Posterior cingulate gyrus (tissue), 11 donors: ENCODE measurements at places on chromosomes 4 and X.

- DNase-seq = no peak
These were observed 5.7 kb upstream of the RHOH start for GRCh38 chr4:40190880-40191815.

DNA sequence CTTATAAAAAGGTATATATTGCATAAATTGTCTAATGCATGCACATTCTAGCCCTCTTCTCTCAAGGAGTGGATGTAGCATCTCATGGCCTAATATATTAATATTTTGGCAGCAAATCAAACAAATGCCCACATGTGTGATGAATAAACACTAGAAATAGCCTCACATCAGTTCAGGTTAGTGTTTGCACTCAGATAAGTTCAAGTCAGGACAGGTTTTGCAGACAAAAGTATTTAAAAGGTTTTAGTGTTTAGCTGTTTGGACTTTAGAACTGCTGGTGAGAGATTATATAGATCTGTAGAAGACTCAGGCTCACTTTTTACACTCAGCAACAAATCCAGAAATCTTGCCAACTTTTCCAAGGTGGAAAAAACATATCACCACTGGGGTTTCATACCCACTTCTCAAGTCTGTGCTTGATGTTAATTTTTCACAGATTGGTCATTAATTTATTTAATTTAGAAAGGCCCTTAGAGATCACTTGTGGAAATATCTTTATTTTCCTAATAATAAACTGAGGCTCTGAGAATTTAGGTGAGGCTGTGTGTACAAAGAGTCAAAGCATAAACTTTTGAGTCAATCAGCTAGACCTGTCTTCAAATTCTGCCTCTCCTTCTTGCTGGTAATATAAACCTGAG, 362.6 kb downstream of the GASK1B start:
- DNase-seq = no peak

DNA sequence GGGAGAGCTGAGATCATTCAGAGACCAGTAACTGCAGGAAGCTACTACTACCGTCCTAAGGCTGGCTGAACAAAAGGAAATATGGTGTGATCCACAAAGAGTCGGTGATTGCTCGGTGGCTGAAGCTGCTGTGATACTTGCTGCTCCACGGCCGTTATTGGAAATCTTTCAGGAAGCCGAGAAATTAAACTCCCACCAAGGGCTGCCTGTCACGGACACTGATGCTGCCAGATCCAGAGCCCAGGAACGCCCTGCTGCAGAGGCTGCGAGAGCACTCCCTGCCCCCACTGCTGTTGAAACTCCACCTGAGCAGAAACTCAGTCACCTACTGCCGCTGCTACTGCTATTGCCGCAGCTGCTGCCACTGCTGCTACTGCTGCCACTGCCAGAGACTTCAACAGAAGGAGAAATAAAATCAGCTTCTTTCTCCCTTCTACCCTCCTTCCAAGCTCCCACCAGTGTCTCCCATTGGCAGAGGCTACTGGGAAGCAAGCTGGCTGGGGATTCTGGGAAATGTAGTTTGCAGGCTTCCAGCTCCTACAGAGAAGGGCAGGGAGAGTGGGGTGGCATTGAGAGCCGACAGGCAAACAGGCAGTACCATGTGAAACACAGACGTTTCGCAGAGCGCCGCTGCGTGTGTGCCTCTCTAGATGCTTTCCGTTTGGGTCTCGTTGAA, 126.0 kb upstream of the ENPP6 start:
- peak; percentile 80 for DNase-seq

DNA sequence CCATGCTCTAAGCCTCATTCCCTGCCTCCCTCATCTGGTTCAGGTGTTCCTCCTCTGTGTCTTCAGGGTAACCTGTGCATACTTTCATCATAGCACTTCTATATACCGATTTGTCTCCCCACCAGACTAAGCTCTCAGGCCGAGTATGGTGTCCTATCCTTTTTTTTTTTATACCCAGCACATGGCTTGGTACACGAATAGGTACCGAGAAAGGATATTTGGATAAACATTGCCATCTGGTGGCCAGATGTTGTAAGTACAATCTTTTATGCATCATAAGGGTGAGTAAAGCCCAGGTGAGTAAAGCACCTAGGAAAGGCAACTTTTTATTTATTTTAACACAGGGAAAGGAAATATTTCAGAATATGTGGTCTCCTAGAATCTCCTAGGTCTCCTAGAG, 68.4 kb downstream of the MID2 start:
- no peak for DNase-seq

DNA sequence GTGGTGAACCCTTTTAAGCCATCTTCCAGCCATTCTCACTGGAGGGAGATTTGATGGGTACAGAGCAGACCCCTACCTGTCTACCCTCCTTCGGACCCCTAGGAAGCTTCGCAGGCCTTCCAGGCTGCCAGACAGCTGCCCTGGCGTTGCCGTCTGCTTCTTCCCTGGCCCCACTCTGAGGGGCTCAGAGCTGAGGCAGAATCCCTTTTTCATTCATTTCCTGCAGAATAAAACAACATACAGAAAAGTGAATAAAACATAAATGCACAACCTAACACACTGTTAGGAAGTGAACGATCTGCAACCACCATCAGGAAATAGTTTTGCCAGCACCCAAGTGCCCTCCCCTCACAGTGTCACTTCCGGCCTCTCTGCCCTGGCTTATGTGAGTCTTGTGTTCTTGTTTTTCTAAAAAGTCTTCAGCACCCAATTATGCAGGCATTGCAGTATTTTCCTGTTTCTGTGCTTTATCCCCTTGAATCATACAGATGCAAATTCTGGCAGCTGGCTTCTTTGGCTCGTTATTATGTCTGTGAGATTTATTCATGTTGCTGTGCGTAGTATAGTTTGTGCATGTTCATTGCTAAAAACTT, 5.6 kb upstream of the ADD1 start:
- DNase-seq = no peak

DNA sequence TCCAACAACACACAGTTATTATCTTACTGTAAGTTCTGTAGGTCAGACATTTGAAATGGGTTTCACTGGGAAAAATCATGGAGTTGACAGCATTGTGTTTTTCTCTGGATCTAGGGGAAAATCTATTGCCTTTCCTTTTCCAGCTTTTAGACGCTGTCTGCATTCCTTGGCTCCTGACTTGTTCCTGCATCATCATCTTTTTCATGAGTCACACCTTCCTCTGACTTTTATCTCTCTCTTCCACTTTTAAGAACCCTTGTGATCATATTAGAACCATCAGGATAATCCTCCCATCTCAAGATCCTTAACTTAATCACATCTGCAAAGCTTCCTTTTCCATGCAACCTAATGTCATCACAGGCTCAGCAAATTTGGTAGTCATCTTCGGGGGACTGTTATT, 1454.8 kb downstream of the RPA4 start:
- no peak for DNase-seq

GRCh38 chr4:15186149-15186548, 183.9 kb downstream of the CPEB2 start:
- no peak for DNase-seq
